ENCODE measurements at places on chromosomes 13 and 19. TPM values are rescaled to one million over a fixed set of nuclear protein-coding genes. Genes with fewer than 3 reads are reported as not detected.

The CLIP3 gene
- total RNA-seq = 1.7 TPM

The KLK3 gene
- total RNA-seq = not detected

The PCDH17 gene
- total RNA-seq = not detected

The CEACAM1 gene
- total RNA-seq = 38.2 TPM

The OR4F17 gene
- not detected for total RNA-seq

- DNase-seq = no peak
- H3K4me1 ChIP-seq = no peaks in the 10 kb centered on the region
- no peaks in the 10 kb centered on the region for H3K27me3 ChIP-seq
Measured at GRCh38 chr19:47663911-47664771, 49.1 kb upstream of the EHD2 start.

- no peaks in the 10 kb centered on the region for H3K36me3 ChIP-seq
- H3K4me1 ChIP-seq = peaks cover 3% of the 10 kb centered on the region
- H3K27me3 ChIP-seq = no peaks in the 10 kb centered on the region
Measured at GRCh38 chr13:23701636-23702035, 131.4 kb downstream of the TNFRSF19 start.

DNA sequence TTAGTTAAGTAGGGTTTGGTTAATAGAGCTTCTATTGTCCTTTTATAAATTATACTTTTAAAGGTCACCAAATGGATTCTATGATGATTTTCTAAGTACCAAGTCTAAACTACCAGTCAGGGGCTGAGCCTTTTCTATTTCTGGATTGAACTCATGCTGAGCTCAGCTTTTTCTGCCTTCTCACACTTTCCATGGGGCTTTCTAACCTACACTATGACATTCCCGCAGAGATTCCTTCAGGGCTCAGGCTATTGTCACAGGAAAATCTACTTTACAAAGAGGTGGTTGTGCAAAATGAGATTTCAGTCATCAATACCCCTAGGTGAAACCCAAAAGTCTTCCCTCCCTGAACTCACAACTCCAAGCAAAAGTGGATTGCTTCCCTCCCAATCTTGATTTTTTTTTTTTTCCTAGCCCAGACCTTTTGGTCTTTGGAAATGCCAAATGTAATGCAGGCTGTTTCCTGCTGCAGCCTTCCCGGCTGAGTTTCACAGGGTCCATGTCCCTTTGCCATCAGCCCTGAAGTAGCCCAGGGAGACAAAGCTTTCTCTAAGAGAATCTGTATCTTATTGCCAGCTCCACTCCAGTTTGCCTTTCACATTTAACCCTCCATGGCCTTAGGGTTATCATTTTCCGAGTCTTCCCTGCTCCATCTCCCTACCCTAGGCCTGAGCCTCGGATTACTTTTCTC, 13.6 kb downstream of the C13orf42 start:
- DNase-seq = no peak
- peaks cover 41% of the 10 kb centered on the region for H3K27me3 ChIP-seq
- no peaks in the 10 kb centered on the region for H3K4me1 ChIP-seq
- H3K36me3 ChIP-seq = no peaks in the 10 kb centered on the region
- no peak overlapping the region for H3K4me3 ChIP-seq

- no peaks in the 10 kb centered on the region for H3K27me3 ChIP-seq
- H3K4me1 ChIP-seq = no peaks in the 10 kb centered on the region
- no peak overlapping the region for H3K4me3 ChIP-seq
- H3K36me3 ChIP-seq = no peaks in the 10 kb centered on the region
- H3K27ac ChIP-seq = no peak overlapping the region
Measured at GRCh38 chr19:3409346-3410064, 43.1 kb downstream of the NFIC start.

GRCh38 chr13:112143046-112143752, 76.2 kb downstream of the SOX1 start:
- no peaks in the 10 kb centered on the region for H3K36me3 ChIP-seq
- H3K4me3 ChIP-seq = no peak overlapping the region
- H3K27me3 ChIP-seq = no peaks in the 10 kb centered on the region
- no peaks in the 10 kb centered on the region for H3K4me1 ChIP-seq

DNA sequence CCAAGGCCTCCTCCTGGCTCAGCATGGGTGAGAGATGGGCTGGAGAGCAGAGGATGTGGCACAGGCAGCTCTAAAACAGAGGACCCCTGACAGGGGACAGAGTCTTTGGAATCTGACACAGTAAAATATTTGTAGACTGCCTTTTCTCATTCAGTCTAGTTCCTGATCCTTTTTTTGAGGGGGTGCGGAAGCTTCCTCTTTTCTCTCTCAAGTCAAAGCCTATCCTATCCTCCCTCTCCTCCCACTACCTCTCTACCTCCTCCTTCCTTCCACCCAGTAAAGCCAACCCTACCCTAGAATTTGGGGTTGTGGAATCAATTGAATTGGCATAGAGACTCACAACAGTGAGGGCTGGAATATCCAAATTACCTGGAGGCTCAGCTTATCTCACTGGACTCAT, 82.0 kb downstream of the TEX26 start:
- peaks cover 42% of the 10 kb centered on the region for H3K27me3 ChIP-seq
- H3K27ac ChIP-seq = no peak overlapping the region
- H3K4me1 ChIP-seq = peaks cover 7% of the 10 kb centered on the region
- H3K36me3 ChIP-seq = no peaks in the 10 kb centered on the region

DNA sequence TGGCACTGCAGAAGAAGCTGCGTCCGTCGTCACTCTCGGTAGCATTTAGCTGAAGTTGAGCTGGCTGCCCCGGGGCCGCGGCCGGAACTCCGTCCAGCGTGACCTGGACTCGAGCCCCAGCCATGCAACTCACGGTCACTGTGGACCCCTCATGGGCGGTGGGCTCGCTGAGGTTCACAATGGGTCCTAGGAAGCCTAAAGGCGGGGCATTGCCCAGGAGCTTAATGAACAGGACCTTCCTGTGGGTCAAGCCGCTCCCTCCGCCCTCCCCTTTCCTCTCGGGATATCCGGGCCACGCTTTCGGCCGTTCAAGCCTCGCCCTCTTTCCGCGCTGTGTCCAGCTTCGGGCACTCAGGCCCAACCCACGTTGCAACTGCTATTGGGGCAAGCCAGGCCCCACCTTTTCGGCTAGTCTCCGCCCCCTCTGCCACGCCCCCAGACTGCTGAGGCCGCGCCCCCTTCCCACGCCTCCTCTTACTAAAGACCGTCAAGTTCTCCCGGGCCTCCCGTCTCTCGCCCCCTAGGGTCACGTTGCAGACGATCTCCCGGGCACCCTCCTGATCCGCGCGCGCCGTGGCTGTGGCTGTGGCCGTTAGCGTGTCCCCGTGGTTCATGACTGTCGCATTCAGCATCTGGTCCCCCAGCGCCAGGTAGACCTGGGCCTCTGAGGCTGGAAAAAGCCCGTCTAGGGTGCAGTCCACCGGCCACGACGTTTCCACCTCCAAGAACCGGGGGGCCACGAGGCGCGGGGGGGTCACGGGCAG, 1.4 kb upstream of the RAVER1 start:
- no peak overlapping the region for H3K4me3 ChIP-seq
- peaks cover 48% of the 10 kb centered on the region for H3K36me3 ChIP-seq
- H3K27me3 ChIP-seq = no peaks in the 10 kb centered on the region
- H3K4me1 ChIP-seq = peaks cover 56% of the 10 kb centered on the region
- H3K27ac ChIP-seq = no peak overlapping the region

- no peaks in the 10 kb centered on the region for H3K27me3 ChIP-seq
- H3K36me3 ChIP-seq = peaks cover 40% of the 10 kb centered on the region
- peaks cover 12% of the 10 kb centered on the region for H3K4me1 ChIP-seq
- H3K27ac ChIP-seq = no peak overlapping the region
Measured at GRCh38 chr13:111269508-111269907, 50.9 kb upstream of the TEX29 start.

DNA sequence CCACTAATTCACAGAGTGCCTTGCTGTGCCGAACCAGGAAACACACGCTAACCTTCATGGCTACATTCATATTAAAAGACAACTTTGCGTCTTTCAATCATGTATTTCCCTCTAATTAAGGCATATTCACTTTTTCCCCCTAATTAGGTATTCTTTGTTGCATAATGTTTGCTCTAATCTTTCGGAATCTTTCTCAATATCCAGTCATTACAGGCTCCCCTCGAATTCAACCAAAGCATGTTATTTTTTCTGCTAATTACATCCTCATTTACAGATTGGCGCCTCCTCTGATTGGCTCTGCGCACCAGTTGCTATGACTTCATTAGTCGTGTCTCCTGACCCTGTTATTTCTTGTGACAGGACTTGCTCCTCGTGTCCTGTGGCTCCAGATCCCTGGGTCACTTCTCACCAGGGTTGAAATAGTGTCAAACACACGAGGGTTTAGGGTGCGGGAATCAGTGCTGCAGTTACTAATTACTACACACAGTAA, 226.7 kb upstream of the TSHZ3 start:
- H3K36me3 ChIP-seq = no peaks in the 10 kb centered on the region
- no peaks in the 10 kb centered on the region for H3K4me1 ChIP-seq
- no peak overlapping the region for H3K27ac ChIP-seq
- no peaks in the 10 kb centered on the region for H3K27me3 ChIP-seq

DNA sequence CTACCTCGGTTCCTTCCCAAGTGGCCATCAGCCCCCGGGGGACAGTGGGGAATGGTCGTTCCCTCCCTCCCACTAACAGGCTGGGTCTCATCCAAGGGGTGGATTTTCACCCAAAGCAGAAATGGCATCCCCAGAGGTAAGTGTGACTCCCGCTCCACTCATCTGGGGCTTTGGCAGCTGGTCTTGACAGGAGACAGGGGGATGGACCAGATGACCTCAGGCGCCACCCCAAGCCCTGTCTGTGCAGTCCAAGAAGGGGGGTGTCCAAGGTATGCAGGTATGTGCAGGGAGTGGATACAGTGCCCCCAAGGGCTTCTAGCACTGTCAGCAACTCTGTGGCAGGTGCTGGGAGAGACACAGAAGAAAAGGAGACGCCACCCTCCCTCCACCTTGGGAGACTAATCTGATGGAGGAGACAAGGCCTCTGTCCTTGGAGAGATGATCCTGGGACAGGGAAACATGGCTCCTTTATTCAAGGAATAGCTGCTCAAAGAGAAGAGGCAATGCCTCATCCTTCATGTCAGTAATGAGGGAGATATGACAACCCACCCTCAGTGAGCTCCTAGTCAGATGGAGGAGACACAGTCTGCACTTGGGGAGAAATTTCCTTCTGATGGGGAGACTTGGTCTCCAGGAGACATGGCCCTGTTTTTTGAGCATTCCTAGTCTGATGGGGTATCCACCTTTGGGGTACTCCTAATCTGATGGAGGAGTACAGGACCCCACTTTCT, 7.7 kb downstream of the CEACAM16 start:
- no peak overlapping the region for H3K4me3 ChIP-seq
- DNase-seq = no peak
- no peaks in the 10 kb centered on the region for H3K36me3 ChIP-seq

DNA sequence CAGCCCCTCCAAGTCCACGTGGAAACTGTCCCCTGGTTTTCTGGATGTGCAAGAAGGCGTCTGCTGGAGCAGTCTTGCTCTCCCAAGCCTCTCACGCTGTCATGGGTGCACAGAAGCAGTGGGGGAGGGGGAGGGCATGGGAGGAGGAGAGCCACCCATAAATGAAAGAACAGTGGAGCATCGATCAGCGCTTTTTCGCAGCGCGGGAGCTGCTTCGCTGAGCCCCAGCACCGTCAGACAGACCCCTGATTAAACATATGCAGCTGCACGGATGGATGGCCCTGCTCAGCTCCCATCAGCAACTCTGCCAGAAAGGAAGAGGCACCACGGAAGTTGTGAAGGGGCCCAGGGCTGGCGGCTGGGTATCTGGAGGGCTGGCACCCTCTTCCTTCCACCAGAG, 264.9 kb downstream of the UQCRFS1 start:
- no peak overlapping the region for H3K4me3 ChIP-seq
- no peak for DNase-seq
- H3K27ac ChIP-seq = no peak overlapping the region
- no peaks in the 10 kb centered on the region for H3K36me3 ChIP-seq
- no peaks in the 10 kb centered on the region for H3K4me1 ChIP-seq

DNA sequence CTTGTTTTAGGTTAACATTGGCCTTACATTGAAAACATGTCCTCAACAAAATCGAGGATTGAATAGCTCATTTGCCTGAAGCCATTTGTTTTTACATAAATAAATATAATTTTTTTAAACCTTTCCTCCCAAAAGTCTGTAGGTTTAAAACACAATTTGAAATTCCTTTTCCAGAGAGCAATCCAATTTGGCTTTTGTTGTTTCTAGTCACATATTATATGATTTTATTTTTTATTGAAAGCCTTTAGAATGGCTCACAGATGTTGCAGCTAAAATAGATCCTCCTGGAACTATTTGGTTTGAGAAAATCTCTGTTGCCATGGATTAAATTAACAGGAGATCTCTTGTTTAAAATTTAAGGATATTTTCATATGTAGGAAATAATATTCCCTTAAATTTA, 512.6 kb downstream of the KLF5 start:
- H3K4me1 ChIP-seq = no peaks in the 10 kb centered on the region
- no peak for DNase-seq
- H3K4me3 ChIP-seq = no peak overlapping the region
- no peaks in the 10 kb centered on the region for H3K27me3 ChIP-seq
- H3K27ac ChIP-seq = no peak overlapping the region

DNA sequence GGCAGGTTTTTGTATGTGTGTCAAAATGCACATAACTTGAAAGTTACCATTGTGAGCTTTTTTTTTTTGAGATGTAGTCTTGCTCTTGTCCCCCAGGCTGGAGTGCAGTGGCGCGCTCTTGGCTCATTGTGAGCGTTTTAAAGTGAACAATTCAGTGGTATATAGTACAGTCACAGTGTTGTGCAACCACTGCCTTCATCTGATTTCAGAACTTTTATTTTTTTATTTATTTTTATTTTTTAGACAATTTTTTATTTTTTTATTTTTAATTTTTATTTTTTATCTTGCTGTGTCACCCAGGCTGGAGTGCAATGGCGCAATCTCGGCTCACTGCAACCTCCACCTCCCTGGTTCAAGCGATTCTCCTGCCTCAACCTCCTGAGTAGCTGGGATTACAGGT, 15.0 kb downstream of the SLC25A42 start:
- no peaks in the 10 kb centered on the region for H3K27me3 ChIP-seq
- H3K36me3 ChIP-seq = peaks cover 2% of the 10 kb centered on the region
- no peaks in the 10 kb centered on the region for H3K4me1 ChIP-seq
- no peak overlapping the region for H3K4me3 ChIP-seq
- H3K27ac ChIP-seq = no peak overlapping the region
- DNase-seq = no peak

GRCh38 chr13:43564952-43565351, 221.8 kb downstream of the ENOX1 start:
- peaks cover 18% of the 10 kb centered on the region for H3K27me3 ChIP-seq
- H3K4me1 ChIP-seq = no peaks in the 10 kb centered on the region
- no peak overlapping the region for H3K27ac ChIP-seq
- H3K4me3 ChIP-seq = no peak overlapping the region
- no peak for DNase-seq
- H3K36me3 ChIP-seq = no peaks in the 10 kb centered on the region

- no peaks in the 10 kb centered on the region for H3K36me3 ChIP-seq
- no peaks in the 10 kb centered on the region for H3K4me1 ChIP-seq
- no peak for DNase-seq
- H3K27me3 ChIP-seq = no peaks in the 10 kb centered on the region
- no peak overlapping the region for H3K27ac ChIP-seq
Measured at GRCh38 chr19:7258840-7259395, 35.3 kb downstream of the INSR start.

- no peaks in the 10 kb centered on the region for H3K4me1 ChIP-seq
- H3K4me3 ChIP-seq = no peak overlapping the region
- no peak overlapping the region for H3K27ac ChIP-seq
- no peaks in the 10 kb centered on the region for H3K27me3 ChIP-seq
- no peak for DNase-seq
- peaks cover 2% of the 10 kb centered on the region for H3K36me3 ChIP-seq
Measured at GRCh38 chr19:2865334-2866100, 1.6 kb upstream of the ZNF556 start.
